ENCODE measurements at places on chromosomes 4 and X. TPM values are rescaled to one million over a fixed set of nuclear protein-coding genes. Genes with fewer than 3 reads are reported as not detected.

- peak; percentile 35 for DNase-seq
These were observed 21.8 kb downstream of the SPRY1 start for GRCh38 chr4:123418351-123418931.

- no peak for DNase-seq
These were observed 16.3 kb upstream of the NEUROG2 start for GRCh38 chr4:112532267-112532666.

DNA sequence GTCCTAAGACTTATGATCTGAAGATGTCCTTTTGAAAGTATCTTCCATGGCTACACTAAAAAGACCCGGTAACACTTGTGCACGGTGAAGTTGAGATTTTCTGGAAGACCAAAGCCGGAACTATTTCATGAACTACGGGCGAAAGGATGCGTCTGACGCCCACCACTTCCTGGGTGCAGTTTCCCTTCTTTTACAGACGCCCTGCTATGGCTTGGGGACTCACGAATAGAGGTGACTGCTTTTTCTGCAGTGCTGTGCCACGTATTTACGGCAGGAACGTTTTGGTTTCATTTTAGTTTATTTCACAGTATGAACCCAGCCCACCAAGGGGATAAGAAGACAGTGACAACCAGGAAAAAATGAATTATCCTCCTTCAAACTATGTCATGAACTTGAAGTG, 180.4 kb downstream of the AFAP1 start:
- no peak for DNase-seq

GRCh38 chr4:18508786-18509185, 487.2 kb upstream of the LCORL start:
- DNase-seq, result no peak

- DNase-seq, result no peak
These were observed 44.6 kb downstream of the RAB33A start for GRCh38 chrX:130216320-130216719.

The KIF4A gene
- 7.6 TPM for total RNA-seq

The UTP14A gene
- total RNA-seq, result 22.1 TPM

The TRAM1L1 gene
- 1.8 TPM for total RNA-seq

DNA sequence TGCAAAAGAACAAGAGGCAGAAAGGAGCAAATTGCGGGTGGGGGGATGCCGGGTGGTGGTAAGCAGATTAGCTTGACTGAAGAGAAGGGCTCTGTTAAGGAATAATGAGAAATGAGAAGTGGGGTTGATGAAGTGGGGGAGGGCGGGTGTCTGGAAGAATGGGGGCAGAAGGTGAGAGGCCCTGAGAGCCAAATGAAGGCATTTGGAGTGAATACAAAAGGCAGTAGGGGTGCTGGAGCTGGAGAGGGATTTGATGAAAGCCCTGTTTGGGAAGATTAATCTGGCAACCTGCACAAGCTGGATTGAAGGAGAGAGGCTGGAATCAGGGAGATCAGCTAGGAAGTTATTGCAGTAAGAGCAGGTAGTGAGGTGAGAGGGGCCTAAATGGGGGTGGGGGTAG, 82.1 kb downstream of the GUCY2F start:
- no peak for DNase-seq

The CYTL1 gene
- total RNA-seq, result not detected

The TDO2 gene
- not detected for total RNA-seq

DNA sequence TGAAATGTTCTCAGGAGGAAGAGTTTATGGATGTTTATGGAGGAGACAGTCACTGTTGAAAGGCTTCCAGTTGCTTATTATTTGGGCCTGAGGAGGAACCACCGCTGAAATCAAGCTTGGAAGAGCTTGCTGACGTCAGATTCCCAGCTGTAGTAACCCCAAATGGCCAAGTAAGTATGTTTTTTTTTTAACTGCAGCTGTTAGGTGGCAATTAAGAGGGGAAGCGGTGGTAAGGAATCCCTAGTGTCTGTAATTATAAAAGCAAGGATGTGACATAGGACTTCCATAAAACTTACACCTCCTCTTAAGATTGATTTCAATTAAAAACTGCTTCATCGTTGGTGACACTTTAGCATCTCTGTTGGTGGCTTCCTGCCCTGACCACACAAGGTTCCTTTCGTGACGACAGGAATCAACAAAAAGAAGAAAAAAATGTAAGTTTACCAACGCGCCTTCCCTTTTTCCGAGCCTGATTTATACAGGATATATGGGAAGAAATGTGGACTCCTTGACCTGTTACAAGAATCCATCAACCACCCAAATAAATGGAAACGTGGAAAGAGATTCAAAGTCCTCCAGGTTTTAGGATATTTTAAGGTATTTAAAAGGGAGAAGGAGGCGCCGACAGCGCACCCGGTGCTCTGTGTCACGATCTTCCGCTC, 884 bp downstream of the RELL1 start:
- no peak for DNase-seq

DNA sequence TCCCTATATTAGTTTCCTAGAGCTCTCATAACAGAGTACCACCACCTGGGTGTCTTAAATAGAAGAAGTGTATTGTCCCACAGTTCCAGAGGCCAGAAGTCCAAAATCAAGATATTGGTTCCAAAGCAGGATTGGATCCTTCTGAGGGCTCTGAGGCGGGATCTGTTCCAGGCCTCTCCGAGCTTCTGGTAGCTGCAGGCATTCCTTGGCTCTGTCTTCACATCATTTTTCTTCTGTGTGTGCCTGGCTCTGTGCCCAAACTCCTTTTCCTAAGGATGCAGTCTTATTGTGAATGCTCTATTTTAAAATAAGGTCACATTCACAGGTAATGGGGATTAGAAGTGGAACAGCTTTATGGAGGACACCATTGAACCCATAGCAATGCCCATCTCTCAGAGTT, 253.7 kb upstream of the TAPT1 start:
- no peak for DNase-seq

The RENBP gene
- total RNA-seq, result 19.3 TPM

DNA sequence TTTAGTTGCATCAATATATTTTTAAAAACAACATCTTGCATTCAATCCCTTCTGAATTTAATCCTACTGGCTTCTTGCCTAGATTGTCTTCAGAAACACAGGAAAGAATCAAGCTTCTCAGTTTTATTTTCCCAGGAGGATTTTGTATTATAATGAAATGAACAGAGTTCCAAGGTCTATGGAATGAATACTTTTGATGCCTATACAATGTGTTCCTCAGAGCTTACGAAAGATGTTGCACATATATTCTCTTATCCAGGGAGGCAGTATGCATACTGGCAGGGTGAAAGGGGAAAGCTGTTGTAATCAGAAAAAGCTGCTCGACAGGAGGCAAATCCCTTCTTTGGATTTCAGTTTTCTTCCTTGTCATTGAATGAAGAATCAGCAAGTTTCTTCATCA, 8.8 kb downstream of the TMPRSS11D start:
- no peak for DNase-seq

The CFAP299 gene
- not detected for total RNA-seq

DNA sequence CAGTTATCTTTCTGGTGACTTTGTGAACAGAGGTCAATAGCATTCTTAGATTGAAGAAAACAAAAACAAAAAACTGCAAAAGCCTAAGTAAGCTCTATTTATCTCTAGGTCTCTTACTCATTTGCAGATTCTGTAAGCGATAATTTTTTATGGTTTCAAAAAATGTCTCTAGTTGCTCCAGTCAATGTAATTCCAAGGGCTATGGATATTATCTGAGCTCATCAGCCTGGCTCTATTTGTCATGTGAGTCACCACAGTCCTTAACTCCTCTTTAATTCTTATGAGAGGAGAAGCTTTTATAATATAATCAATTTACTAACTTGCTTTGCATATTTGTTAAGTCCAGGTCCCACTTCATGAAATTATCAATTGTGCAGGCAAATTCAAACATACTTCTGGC, 79.1 kb downstream of the NPFFR2 start:
- no peak for DNase-seq

DNA sequence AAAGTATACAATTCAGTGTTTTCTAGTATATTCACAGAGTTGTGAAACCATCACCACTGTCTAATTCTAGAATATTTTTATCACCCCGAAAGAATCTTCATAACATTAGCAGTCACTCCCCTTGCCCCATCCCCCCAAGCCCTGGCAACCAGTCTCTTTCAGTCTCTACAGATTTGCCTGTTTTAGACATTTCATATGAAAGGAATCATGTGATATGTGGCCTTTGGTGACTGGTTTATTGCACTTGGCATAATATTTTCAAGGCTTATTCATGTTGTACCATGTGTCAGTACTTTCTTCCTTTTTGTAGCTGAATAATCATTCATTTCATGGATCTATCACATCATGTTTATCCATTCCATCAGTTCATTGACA, 371.7 kb downstream of the AFF2 start:
- no peak for DNase-seq

DNA sequence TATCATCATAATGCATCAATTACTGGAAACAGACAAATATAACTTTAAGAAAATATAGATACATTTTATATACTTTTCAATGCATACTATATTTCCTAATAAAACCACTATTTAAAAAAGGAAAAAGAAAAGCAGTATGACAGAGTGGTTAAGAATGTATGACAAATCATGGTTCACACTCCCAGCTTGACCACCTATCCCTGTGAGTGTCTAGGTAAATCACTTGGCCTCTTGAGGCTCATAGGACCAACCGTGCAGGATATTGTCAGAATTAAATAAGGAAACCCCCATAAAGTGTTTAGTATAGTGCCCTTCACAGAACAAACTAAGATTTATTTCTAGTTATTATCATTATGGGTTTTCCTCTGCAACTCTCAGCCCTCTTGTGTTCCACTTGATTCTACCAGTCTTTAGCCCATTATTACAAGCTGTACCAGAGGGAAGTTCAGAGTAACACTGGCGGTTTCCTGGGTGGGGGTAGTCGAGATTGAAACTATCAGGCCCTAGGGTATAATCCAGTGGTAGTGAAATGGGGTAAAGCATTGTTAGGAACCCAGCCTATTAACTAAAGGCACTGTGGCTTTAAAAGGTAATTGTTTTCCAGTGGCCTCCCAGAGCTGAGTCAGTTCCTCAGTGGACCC, 55.5 kb upstream of the PAK3 start:
- no peak for DNase-seq

DNA sequence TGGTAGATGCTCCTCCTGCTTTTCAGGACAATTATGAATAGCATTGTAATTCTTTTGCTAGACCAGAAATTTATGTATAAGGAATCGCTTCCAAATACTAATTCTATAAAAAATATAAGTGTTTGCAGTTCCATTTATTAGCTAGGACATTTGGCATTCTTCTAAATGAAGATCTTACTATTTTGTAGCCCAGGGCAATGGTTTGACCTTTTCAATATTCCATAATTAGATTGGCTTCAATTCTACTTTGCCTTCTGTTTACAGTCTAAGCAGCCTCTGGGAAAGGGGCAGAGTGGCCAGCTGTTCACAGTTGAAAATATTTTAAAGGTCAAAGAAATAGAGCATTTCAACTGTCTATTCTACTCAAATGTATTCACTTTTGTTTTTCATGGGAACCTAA, 912.1 kb upstream of the GRIA3 start:
- DNase-seq, result no peak

DNA sequence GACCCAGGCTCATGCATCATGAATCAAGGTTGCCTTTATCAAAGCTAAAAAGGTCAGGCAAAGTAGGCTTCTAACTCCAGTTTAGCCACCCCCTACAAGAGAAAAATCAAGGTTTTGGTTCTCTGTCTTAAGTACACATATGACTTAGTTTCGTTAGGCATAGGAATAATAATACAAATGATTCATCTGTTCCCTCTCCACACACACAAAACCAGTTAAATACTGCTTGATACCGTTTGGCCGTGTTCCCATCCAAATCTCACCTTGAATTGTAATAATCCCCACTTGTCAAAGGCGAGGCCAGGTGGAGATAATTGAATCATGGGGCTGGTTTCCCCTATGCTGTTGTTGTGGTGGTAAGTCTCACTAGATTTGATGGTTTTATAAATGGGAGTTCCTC, 226.2 kb downstream of the HS6ST2 start:
- DNase-seq, result no peak

GRCh38 chr4:167779280-167779679, 313.1 kb upstream of the ANXA10 start:
- no peak for DNase-seq

The IL2 gene
- not detected for total RNA-seq

GRCh38 chr4:125254106-125254505, 60.6 kb upstream of the FAT4 start:
- no peak for DNase-seq

The ATOH1 gene
- total RNA-seq, result not detected

- DNase-seq, result peak; percentile 58
These were observed 129.7 kb downstream of the PLS3 start for GRCh38 chrX:115690511-115691216.

- peak; percentile 26 for DNase-seq
These were observed 1.5 kb upstream of the NR3C2 start for GRCh38 chr4:148443512-148444295.

The RPA4 gene
- total RNA-seq, result 1.9 TPM

- no peak for DNase-seq
These were observed 257.5 kb upstream of the IRS4 start for GRCh38 chrX:108993909-108994308.

- DNase-seq, result no peak
These were observed 440.6 kb downstream of the FGF13 start for GRCh38 chrX:138270931-138271330.

The ELOVL6 gene
- total RNA-seq, result 31.0 TPM

- DNase-seq, result no peak
These were observed 143.4 kb upstream of the NWD2 start for GRCh38 chr4:37101182-37101581.

- no peak for DNase-seq
These were observed 19.1 kb downstream of the MFAP3L start for GRCh38 chr4:170007113-170007512.

The PABPC1L2B gene
- 9.4 TPM for total RNA-seq

The SPANXN4 gene
- total RNA-seq, result not detected

The ADH1A gene
- not detected for total RNA-seq

- DNase-seq, result no peak
These were observed 136.0 kb downstream of the GUCY2F start for GRCh38 chrX:109345856-109346255.

DNA sequence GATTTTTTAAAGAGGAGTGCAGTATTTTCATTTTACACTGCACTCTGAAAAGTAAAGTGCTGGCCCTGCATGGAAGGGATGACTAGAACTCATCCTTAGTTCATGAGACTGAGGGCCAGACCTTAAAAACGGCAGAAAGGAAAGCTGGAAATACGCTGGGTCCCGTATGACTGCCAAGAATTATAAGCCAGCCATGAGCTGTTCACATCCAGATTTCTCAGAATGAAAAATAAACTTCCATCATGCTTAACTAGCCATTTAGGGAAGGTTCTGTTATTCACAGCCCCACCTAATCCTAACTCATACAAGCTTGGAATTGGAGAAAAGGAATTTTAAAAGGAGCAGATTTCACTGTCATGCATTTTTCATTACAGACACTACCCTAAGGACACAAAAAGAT, 894.4 kb downstream of the FAT4 start:
- DNase-seq, result no peak

The DUSP9 gene
- not detected for total RNA-seq
